ENCODE measurements at places on chromosomes 7 and 10.

DNA sequence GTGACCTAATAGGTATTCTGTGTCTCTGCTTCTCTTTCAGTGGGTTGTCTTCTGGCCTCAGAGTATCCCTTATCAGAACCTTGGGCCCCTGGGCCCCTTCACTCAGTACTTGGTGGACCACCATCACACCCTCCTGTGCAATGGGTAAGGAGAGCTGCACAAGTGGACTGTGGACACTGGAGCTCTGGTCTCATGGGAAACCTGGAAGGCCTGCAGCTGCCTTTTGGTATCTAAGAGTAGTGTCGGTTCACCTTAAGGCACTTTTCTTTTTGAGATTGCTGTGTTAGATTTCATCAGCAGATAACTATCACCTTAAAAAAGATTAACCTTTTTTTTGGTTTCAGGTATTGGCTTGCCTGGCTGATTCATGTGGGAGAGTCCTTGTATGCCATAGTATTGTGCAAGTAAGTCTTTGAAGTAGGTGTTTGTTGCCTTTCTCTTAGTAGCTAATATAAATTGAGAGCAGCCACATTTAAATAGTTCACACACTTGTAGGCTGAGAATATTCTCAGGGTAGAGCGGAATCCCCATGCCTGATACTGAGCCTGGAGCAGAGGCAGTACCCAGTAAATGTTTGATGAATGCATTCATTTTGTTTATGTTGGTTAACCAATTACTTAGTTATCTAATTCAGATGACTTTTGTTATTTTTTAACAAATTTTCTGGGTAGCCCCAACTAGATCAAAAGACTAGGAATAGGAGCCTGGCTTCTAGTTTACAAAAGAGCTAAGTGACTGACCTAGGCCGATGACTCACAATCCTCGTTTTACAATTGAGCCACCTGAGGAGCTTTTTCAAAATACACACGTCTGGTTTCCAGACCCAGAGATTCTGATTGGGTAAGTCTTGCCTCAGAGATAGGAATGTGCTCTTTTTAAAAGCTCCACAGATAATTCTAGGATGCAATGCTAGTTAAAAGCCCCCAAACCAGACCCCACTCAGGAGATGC lies 3.6 kb downstream of the TMEM254 start:
- DNase-seq, result no peak

DNA sequence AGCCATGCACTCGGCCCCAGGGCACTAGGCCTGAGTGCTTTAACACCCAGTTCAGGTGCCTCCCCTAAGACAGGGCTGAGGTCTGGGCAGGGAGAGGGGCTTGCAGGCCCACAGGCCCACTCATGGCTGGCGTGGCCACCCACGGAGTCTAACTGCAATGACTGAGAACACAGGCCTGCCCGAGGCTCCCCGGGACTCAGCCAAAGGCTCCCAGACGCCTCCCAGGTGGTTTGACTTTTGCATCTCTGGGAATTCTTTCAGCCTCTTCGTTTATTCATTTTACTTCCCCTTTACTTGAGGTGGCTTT lies 37.3 kb downstream of the PTPRN2 start:
- no peak for DNase-seq

GRCh38 chr7:139720705-139721231 lies 57.0 kb downstream of the HIPK2 start:
- no peak for DNase-seq

DNA sequence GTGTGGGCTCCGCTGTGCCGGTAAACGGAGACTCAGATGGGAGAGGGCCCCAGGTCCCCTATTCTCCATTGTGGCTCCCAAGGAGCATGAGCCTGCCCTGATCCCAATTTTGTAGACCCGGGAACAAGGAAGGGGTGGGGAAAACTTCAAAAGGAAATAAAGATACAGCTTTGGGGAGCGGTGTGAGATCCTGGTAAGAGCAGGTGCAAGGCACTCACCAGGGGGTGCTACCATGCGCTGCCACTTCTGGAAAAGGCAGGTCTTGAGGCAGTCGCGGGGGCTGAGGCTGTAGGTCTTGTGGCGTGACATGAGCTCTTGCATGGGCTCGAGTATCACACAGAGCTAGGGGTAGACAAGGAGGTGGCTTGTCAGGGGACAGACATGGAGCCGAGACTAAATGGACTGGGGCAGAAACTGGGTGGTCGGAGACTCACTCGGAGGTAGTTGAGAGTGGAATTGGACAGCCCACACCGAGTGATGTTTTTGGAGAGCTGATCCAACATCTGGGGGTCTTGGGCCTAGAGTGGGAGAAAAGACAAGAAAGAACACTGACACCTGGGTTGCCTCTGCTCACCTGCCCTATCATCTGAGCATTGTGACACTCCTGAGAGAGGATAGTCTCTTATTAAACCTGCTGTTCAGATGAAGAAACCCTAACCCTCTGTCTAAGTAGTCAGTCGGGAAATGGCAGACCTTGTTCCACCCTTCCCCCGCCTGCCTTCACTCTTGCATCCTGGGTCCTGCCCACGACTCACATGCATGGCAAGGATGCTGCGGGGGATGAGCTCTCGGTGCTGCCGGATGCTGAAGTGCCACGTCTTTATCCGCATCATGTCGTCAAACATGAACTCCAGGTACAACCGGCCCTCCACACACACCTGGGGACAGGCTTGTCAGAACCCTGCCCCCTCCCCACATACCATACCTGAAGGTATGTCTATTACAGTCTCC lies 10.7 kb downstream of the LDB1 start:
- no peak for DNase-seq

DNA sequence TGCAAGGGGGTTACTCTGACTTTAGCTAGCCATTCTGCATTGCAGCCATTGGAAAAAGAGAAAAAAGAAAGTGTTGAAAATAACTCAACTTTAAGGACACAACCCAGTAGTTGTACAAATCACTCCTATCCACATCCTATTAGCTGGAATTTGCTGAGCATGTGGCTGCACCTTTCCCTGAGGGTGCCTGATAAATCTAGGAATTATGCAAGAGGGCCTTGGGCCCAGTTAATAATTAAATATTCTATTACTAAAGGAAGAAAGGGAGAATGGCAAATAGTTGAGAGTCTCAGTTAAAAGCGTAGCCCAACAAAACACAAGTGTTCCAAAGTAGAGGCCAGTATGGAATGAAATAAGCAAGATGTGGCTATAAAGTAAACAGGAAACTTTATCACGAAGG lies 200.9 kb upstream of the CNTNAP2 start:
- DNase-seq, result no peak

- no peak for DNase-seq
These were observed 48.7 kb upstream of the SHH start for GRCh38 chr7:155860840-155861479.

GRCh38 chr10:122435212-122435827 lies 19.1 kb upstream of the ARMS2 start:
- DNase-seq, result peak; percentile 1

DNA sequence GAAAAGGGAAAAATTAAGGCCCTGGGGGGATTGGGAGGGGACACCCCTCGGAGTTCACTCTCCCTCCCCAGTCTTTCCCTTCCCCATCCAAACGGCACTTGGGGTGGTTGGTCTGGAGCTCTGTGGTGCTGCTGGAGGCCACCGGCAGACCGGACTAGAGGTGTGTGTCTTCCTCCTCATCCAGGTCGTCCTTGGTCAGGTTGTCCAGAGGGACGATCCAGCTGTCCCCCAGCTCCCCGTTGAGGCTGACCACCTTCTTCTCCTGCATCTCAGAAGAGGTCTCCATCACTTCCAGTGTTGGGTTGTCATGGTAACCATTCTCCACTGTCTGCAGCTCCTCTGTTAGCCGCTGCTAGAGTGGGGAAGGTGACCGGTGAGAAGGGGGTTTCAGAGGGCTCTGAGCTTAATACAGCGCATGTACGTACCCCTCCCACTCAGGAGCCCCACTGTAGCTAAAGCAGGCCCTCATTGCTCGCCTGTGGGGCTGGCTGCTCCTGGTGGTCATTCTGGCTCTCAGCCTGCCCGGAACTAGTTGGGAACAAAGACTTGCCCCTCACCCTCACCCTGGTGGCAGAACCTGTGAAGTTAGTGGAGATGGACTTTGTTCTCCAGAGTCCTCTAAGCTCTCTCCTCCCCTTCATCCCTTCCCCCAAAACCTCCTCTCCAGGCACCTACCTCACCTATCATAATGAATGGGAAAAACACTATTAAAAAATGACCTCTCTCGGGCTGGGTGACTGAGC lies 52.1 kb downstream of the PODXL start:
- DNase-seq, result no peak

- DNase-seq, result no peak
These were observed 4.1 kb downstream of the MMS19 start for GRCh38 chr10:97494151-97494550.

- DNase-seq, result no peak
These were observed 45.6 kb downstream of the PWWP2B start for GRCh38 chr10:132442636-132443035.

DNA sequence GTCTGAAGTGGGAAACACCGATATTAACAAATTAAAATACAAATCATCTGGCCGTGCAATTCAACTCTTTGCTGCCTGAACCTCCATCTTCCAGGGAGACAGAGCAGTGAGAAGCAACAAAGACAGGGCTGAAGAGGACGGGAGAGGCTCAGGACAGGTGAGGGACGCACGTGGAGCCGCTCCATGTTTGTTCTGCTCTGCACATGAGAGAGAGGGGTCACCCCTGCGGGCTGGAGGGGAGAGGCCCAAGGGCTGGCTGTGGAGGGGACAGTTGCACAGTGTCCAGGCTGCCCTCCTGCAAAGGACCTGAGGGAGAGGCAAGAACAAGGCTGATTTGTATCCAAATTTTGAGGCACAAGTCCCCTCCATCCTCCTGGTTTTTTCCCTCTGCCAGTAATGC lies 41.7 kb downstream of the COBL start:
- DNase-seq, result no peak

- no peak for DNase-seq
These were observed 492.0 kb downstream of the KIF20B start for GRCh38 chr10:90193240-90193985.

- no peak for DNase-seq
These were observed 288.9 kb upstream of the KLF6 start for GRCh38 chr10:4073912-4074311.

DNA sequence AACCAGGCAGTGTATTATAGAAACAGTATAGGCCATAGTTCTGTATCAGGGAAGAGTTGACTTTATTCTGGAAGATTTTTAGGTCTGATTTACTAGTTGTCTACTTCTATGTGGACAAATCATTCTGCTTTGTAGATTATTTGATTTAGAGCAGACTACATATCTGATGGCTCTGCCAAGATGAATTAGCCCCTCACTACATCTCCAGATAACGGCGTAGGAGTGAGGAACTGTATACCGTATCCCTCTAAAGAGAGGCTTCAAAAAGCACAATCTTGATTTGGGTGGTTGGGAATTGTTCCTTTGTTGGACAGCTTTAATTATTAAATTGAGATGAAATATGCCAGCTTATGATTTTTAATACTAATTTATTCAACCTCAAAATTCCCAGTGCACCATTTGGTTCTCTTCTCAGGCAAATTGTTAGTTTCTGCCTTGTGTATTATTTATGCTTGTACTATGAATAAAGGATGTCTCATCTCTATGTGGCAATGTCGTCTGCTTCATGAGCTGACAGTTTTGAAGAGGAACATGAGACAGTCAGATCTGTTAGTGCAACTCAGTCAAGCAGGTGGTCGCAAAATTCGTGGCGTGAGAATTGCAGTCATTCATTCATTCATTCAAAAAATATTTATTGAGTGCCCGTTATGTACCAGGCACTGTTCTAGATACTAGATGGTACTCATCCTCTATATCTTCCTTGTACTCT lies 422.8 kb downstream of the EXOC4 start:
- DNase-seq, result no peak

DNA sequence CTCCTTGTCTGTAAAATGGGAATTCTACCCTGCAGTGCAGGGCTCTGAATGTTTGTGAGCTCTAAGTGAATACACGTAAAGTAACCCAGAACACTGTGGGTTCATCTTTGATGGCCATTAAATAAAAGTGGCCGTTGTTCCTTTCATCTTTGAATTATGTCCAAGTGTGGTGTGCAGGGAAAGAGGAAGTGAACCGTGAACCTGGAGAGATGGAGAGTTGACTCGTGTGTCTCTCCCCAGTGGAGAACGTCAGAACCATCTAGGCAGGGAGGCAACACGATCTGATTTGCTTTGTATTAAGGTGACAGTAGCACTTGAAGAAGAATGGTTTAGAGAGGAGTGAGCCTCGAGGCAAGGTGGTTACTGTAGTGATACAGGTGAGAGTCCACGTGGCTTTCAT lies 93.5 kb upstream of the GJD4 start:
- no peak for DNase-seq

DNA sequence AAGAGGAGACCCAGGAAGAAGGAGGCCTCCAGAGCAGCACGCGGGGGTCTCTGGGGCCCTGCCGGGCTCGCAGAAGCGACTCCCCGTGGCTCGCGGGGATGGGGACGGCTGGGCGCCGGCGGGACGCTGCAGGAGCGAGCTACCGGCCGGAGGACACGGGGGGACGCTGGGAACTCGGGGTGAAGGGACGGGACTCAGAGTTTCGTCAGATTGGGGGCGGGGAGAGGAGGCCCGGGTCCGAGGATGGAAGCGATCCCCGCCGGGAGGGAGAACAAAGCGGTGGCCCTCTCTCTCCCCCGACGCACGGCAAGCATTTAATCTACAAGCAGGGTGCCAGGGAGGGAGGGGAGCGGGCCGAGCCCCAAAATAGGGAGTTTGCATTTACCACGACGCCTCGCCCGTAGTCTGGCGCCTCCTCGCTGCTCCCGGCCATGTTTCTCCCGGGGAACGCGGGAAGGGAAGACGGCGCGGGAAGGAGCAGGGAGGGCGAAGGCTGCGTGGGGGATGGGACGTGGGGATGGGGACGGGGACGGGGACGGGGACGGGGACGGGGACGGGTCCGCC lies at the start of gene PRTFDC1:
PRTFDC1 (minus strand) TSS at position 464 of the 564 bp plus-strand sequence; CDS start at position 433, 31 bp downstream.
- DNase-seq, result no peak

- DNase-seq, result no peak
These were observed 617.5 kb downstream of the SDK1 start for GRCh38 chr7:3918576-3918975.

- no peak for DNase-seq
These were observed 72.6 kb upstream of the NFKB2 start for GRCh38 chr10:102322914-102323313.

GRCh38 chr10:104300002-104300735 lies 31.2 kb downstream of the GSTO2 start:
- DNase-seq, result no peak

DNA sequence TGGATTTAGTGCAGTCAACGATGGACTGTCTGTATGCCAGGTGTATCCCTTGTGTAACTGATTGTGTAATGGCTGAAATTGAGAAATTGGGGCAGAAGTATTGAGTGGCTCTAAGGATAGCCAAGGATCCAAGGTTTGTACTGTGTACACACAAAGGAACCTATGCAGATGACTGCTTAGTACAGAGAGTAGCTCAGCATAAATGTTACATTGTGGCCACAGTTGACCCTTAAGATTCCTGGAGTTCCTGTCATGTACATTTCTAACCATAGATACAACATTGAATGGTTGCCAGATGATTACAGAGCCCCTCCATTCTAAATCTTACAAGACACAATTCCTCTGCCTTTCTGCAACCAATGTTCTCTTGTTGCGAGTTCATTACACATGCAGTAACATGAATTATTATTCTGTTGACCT lies 25.3 kb downstream of the CCDC126 start:
- no peak for DNase-seq

GRCh38 chr10:15227611-15228372 lies 59.3 kb upstream of the NMT2 start:
- no peak for DNase-seq

- DNase-seq, result peak; percentile 1
These were observed 65.3 kb downstream of the OR13A1 start for GRCh38 chr10:45249978-45250693.

GRCh38 chr10:131004276-131004675 lies 307.2 kb downstream of the TCERG1L start:
- DNase-seq, result no peak

All from NCI-H2081 treated with DMSO at 0.1 percent for 48 hours (cell line).